Endothelial cell (in vitro differentiated cells): ENCODE measurements at places on chromosomes 4 and X. TPM values are rescaled to one million over a fixed set of nuclear protein-coding genes. Genes with fewer than 3 reads are reported as not detected.

DNA sequence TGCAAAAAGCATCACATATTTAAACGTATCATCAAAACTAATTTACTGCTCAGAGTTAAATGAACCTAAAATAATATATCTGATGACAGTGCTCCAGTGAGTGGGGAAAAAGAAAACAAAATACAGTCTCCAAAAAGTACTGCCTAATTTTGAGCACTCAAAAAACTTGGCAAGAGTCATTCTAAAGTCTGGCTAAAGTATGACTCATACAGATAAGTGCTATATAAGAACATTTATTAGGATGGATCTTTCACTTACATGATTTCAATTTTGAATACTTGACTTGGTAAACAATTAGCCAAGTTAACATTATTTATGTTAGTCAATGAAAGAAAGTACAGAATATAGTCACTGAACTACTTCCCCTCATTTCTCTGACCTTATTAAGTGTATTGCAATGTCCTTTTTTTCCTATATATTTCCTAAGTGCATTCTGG, 27.2 kb downstream of the FBXO8 start:
- DNase-seq, result no peak

DNA sequence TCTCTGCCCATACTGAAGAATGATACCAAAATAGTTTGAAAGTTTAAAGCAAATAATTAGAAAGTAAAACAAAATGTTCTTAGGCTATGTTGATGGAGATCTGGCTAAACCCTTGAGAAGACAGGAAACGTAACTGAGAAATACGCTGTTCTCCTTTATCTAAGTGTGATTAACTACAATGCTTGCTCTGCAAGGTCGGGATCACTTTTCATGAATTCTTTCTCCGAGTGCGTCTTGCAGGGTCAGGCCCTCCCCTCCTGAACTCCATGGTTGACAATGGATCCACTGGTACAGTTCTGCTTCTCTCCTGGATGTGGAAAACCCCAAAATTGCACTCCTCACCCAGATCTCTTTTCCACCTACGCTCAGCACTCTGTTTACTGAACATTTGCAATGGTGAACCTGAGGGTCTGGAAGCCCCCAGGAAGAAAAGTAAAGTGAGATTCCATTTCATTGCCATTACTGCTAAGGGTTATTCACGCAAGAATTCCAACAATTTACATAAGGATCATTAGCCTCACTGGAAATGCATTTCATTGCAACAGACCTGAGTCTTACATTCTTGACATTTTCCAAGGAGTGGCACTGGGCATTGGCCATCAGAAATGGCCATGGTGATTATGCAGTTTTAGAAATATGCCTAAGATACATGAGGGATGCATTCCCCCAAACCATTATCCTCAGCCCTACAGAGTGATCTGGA, 24.6 kb upstream of the WWC2 start:
- DNase-seq, result no peak

DNA sequence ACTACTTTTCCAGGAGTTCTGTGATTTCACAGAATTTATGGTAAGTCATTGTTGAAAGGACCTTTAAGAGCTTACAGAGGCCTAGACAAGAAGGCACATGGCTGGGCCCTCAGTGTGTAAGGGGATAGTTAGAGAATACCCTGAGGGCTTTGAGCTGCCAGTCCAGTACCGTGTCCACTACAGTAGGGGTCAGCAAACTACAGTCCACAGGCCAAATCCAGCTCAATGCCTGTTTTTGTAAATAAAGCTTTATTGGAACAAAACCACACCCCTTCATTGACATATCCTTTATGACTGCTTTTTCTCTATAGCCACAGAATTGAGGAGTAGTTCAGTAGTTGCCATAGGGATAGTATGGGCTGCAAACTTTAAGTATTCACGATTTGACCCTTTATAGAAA, 176.2 kb downstream of the MID1 start:
- peak; percentile 5 for DNase-seq

GRCh38 chr4:185470501-185471195, 885 bp downstream of the CCDC110 start:
- DNase-seq, result no peak

DNA sequence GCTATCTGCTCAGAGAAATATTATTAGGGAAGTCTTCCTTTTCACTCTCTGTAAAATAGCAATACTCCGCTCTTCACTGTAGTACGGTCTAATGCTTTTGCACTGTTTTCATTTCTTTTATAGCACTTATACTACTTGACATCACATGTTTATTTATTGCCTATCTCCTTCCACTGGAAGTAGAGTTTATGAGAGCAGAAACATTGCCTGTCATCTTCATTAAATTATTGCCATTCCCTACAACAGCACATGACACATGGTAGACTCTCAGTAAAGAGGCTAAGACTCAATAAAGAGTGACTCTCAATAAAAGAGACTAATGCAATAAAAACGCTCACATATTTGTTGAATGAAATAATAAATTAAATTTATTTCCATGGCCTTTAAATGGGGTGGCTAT, 241.3 kb upstream of the MAGEC2 start:
- DNase-seq, result no peak

DNA sequence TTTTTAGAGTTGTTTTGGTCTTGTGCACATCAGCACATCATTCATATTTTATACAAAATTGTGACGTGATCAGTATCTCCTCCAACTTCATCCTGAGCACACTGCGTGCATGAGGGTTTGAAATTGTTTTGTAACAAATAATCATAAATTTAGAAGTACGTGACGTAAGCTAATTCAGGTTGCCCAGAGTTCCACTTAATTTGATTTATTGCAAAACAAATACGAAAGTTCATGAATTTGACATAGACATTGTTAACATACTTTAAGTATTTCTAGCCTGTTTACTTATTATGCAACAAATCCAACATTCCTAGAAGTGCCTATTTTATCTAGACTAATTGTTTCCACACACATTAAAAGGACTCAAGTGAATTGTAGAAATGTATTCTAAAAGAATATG, 48.3 kb downstream of the MAP7D3 start:
- no peak for DNase-seq

DNA sequence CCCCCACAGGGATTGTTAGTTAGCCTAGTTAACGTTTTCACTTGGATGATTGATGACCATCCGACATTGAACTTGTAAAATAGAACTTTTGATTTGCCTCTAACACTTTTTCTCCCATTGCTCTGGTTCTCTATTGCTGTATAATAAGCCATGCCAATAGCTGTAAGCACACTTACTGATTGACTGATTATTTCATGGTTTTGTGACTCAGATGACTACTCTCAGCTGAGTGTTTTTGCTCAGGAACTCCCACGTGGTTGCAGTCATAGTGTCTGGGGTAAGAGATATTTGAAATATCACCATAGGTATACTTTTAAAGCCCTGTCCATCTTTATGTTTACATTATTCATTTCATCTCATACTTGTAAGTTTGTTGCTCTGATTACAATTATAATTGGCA, 1285.5 kb downstream of the STIM2 start:
- DNase-seq, result no peak

GRCh38 chrX:3527811-3528210, 181.4 kb upstream of the MXRA5 start:
- DNase-seq, result no peak

GRCh38 chr4:179855469-179855868, 2387.7 kb upstream of the TENM3 start:
- DNase-seq, result no peak

DNA sequence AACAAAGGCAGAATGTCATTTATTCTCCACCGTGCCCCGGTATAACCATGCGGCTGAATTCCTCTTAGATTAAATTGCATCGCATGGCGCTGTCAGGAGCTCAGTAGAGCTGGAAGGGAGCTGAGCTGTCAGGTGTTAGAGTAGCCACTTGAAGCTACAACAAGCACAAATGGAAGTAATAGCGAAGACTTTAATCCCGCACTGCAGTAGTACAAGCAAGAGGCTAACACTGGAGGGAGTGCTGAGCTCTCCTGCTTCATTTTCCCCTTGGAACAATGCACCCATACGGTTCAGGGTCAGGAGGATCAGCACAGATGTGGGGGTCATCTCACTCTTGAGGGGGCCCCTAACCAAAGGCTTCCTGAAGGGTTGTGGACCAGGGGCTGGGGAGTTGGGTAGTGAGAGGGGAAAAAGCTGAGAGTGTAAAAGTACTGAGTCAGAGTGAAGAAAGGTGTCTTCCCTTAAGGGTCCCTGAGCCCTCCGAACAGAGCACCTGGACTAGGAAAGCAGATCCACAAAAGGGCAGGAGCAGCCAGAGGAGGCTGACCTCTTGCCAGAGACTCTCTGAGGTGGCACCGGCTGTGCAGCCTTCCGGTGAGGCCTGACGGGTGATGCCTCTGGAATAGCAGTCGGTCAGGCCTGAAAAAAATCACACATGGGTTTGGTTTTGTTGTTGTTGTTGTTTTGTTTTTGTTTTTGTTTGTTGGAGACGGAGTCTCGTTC, 36.0 kb upstream of the CBR4 start:
- DNase-seq, result no peak

- no peak for DNase-seq
Observed at GRCh38 chr4:40572692-40573310, 56.9 kb downstream of the RBM47 start.

DNA sequence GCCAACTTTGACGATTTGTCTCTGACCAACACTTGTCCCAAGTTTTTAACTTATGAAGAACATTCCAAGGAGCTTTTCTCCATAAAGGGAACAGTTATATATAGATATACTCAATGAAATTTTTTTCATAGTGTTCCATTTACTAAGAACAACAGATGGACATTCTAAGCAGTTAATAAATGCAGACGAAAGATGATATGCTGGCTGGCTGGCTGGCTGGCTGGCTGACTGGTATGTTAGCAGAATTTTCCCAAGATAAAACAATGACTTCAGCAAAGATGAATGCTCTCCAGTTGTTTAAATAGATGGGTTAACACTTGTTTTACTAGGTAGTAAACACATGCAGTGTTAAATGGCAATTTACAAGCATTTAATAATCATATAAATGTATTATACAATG, 62.2 kb downstream of the SPANXN3 start:
- no peak for DNase-seq

GRCh38 chr4:84319124-84319523, 180.0 kb downstream of the NKX6-1 start:
- DNase-seq, result no peak

DNA sequence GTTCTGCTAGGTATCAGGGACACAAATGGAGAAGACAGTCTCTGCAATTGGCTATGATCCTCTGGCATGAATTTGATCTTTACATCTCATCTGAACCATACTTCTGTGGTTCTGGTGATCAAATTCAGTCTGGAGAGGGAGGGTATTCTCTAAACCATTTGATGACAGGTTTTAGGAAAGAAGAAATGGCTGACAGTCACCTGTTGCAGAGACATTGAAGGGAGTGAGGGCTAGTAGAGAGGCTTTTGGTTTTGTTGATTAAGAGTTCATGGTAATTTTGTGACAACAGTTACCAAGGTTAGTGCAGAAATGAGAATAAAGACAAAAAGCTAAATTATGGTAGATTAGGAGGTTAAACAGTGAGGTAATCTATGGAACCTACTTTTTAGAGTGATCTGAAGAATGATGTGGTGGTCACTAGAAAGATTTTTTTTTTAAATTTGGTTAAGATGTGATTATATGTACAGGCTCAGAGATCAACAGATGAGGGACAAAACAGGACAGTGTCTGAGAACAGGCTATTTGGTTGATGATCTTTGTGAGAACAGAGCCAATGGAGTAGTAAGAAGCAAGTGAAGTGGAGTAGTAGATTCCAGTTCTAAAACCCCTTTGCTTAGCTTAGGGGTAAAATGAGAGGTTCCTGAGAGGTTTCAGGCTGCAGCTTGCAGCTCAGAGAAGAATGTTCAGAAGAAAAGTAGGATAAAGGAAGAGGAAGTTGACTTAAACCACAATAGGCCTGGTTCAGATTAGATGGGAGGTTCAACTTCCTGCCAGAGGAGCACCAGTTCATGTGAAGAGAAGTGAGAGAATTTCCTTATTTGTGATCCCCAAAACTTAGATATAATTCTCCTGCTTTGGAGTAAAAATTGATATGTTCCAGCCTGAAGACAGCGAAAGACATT, 34.7 kb downstream of the VSIG4 start:
- DNase-seq, result no peak

GRCh38 chr4:22238742-22239141, 277.1 kb downstream of the ADGRA3 start:
- no peak for DNase-seq

- DNase-seq, result no peak
Observed at GRCh38 chr4:177483271-177483670, 41.0 kb upstream of the AGA start.

DNA sequence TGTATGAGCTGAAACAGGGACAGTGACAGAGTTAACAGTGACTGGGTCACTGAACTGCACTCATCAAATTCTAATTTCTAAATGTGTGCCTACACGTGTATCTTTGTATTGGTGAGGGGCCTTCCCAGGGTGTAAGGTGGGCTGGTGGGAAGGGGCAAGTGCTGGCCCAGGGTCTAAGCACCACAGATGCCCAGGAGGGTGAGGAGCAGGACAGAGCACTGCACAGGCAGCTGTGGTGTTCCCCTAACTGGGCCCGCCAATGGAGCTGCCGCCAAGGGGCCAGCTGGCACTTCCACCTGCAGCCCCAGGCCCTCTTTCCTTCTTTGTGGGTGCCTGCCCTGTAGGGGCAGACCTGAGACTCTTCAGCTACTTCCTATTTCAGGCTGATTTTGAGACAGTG, 349.9 kb downstream of the ARHGAP10 start:
- no peak for DNase-seq

DNA sequence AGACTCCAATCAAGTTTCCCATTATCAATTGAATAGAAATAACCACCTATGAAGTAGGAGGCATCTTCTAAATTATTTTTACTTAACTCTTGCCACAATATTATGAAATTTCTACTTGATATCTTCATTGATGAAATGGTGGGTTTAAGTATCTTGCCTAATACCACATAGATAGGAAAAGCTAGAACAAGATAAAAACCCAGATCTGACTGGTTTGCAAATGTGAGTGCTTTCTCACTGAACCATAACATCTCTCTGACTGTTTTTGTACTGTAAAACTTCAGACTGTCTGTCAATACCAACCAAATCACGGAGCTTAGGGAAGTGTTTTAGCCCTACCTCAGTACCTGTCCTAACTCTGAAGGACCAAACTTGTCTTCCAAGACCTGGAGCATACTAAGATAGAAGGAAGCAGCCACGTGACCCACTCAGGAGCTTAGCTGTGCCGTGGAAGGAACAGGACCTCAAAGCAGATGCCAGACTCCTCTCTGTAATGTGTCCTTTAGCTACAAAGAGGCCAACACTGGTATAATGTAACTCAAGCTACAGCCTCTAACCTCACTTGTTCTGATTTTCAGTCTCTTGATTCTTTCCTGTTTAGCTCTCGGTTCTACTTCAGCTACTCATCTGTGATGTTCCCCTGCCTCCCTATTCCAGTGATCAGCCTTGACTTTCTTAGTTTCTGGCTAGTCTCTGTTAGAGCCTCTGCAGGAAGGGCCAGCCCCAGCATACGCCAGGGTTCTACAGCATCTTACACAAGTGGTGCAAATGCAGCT, 84.4 kb downstream of the LRP2BP start:
- DNase-seq, result no peak

The UCHL1 gene
- 397 TPM for total RNA-seq

The RBM46 gene
- not detected for total RNA-seq

The SUPT20HL2 gene
- total RNA-seq, result not detected

The HTN3 gene
- not detected for total RNA-seq

The TBC1D14 gene
- 33.0 TPM for total RNA-seq

The CMC4 gene
- total RNA-seq, result 6.1 TPM

The ARAP2 gene
- total RNA-seq, result 20.1 TPM

The SCML1 gene
- 29.7 TPM for total RNA-seq

The MAGEC1 gene
- total RNA-seq, result not detected

The PNMA3 gene
- 1.4 TPM for total RNA-seq

The SHOX gene
- total RNA-seq, result not detected

The MAGEH1 gene
- total RNA-seq, result 20.1 TPM

The PWWP3B gene
- 0.21 TPM for total RNA-seq

The FAM241A gene
- total RNA-seq, result 15.6 TPM
